ENCODE measurements at places on chromosomes 2 and 18.

- no peak for DNase-seq
Measured at GRCh38 chr2:146632707-146633106, 1212.1 kb upstream of the ACVR2A start.

DNA sequence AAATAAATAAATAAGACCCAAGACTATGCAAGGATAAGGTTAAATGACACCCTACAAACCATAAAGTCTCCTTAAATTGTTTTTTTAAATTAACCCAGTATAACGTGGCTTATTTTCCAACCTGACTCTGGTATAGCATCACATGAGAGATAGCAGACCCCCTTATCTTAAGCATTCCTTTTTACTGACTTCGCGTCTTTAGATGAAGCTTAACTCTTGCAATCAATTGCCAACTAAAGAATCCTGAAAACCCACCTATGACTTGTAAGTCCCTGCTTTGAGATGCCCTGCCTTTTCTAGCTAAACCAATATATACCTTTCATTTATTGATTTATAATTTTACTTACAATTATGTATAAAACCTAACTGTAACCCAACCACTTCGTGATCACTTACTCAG lies 57.1 kb upstream of the RAB12 start:
- DNase-seq: no peak

- DNase-seq: no peak
Measured at GRCh38 chr2:102672107-102672776, 52.9 kb downstream of the SLC9A2 start.

DNA sequence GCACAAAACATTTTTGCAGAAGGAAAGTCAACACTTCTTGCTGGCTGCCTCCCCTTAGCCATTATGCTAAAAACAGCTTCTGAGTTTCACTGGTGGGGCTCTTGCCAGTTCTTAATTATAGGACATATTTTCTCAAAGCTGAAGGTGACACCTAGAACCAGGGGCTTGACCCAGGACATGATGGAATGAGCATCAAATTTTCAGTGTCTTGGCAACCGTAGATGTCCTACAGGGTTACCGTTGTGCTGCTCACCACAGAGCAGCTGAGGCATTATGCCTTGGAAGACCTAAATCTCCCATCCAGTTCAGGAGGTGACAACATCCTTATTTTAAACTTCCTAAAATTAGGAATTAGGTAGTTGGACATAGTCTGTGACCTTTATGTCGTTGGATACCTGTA lies 46.7 kb downstream of the TMEM185B start:
- no peak for DNase-seq

- no peak for DNase-seq
Measured at GRCh38 chr2:100895402-100895801, 75.5 kb downstream of the NPAS2 start.

GRCh38 chr2:223936862-223937326 lies 8.2 kb downstream of the WDFY1 start:
- DNase-seq: no peak

DNA sequence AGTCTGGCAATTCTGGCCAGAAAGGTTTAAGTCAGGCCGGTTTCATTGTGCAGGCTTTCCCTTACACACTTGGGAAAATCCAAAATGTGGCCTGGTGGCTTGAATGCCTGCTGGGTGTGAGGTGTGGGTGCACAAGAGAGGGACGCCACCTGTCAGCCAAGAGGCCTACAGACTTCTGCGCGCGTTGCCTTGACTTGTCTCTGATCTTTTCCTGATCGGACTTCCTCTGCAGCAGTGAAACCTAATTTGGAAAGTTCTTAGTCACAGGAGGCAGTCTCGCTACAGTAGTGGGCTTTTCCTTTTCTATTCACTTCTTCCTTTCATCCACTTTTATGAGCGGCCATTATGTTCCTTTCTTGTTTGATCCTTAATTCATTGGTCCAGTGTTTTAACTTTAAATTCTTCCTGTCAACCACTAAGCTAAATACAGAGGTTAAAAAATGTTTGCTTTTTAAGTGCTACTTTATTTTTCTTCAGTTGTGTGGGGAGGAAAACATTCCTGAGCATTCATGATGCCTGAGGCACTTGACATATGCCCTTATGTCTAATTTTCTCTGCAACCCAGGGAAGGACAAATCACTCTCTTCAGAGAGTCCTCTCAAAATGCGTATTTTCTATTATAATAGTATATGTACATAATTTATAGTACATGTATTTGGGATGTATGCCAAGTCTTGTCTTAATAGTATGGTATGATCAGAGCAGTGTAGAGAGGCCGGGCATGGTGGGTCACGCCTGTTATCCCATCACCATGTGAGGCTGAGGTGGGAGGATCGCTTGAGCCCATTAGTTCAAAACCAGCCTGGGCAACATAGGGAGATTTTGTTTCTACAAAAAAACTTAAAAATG lies 128.9 kb downstream of the WDSUB1 start:
- no peak for DNase-seq

- no peak for DNase-seq
Measured at GRCh38 chr2:150621526-150622213, 134.2 kb upstream of the RND3 start.

- no peak for DNase-seq
Measured at GRCh38 chr2:23496456-23496855, 111.5 kb downstream of the KLHL29 start.

DNA sequence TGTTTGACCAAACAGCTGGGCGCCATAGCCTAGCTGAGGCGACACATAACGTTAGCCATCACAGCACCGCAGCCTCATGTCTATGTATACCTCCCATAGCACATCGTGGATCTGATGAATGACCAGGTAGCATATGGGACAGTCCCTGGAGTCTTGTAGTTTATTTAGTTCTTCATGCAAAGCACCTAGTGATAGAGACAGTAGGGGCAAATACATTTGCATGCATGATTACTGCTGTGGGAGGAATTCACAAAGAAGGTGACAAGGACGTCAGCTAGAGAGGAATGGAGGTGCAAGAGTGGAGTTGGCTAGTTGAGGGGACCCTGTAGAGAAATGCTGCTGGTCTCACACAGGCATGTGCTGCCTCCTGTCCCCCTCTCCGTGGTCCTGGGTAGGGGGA lies 478.9 kb upstream of the HS6ST1 start:
- no peak for DNase-seq

DNA sequence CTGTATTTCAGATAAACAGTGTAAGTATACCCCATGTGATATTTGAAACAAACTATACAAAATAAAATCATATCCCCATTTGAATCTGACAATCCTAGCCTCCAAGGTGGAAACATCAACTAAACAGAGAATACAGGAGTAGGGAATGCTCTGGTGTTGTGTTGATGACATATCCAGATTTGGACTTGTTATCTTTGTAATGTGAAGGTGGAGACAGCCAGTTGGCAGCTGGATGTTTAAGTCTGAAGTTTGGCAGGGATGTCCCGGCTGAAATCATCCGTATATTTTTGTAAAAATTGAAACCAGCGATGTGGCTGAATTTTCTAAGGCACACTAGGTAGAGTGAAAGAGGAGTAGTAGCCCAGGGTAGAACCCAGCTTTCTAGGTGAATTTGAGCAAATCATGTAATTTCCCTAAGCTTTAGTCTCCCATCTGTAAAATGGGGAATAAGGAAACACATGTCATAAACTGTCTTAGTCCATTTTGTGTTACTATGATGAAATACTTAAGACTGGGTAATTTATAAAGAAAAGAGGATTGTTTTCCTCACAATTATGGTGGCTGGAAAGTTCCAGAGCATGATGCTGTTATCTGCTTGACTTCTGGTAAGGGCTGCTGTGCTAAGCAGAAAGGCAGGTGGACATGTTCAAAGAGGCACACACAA lies 246.6 kb upstream of the APCDD1 start:
- DNase-seq: no peak

DNA sequence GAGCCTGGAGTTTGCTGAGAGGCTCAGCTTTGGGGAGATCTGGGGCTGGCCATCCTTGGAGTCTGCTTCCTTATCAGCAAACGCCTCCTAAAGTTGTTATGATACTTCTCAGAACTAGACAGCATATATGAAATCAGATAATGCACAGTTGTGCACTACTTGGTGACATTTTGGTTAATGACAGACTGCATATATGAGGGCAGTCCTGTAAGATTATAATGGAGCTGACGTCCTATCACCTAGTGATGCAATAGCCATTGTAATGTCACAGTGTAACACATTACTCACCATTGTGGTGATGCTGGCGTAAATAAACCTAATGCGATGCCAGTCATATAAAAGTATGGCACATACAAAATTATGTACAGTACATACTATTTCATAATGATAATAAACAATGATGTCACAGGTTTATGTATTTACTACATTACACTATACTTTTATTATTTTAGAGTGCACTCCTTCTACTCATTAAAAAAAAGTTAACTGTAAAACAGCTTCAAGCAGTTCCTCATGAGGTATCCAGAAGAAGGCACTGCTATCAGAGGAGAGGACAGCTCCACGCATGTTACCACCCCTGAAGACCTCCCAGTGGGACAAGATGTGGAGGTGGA lies 298.1 kb upstream of the REV1 start:
- no peak for DNase-seq

DNA sequence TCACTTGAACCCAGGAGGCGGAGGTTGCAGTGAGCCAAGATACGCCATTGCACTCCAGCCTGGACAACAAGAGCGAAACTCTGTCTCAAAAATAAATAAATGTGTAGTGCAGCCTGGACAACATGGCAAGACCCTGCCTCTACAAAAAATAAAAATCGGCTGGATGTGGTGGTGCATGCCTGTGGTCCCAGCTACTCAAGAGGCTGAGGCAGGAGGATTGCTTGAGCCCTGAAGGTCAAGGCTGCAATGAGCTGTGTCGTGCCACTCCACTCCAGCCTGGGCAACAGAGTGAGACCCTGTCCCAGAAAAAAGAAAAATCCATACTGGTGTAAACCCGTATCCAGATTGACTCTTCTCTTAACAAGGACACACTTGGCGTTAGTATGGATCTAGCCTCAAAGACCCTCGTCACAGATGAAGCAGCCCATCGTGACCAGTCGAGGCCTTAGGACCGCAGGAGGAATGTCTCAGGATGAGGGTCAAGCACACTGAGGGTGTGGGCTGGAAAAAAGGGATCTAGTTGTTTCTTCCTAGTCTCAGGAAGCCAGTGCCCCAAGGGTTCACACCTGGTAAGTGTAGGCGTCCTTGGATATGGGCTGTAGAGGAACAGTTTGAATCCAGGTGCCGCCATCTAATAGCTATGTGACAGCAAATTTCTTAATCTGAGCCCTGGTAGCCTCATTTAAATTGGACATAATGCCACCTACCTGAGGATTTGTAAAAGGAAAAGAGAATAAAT lies 4.0 kb upstream of the GPBAR1 start:
- no peak for DNase-seq

GRCh38 chr2:11163439-11164317 lies 8.4 kb downstream of the SLC66A3 start:
- DNase-seq: no peak

DNA sequence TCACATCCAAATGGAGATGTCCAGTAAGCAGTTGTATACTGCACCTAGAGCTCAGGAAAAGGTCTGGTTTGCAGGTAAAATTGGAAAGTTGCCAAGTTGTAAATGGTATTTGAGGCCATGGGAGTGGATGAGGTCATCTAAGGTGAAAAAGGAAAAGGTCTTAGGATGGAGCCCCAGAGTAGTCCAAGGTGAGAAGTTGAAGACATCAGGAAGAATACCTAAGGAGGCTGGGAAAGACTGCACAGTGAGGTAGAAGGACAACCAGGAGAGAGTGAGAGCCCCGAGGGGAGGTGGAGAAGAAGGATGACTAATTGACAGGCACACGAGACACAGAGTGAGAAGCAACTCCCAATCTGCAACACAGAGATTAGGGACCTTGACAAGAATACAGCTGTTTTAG lies 10.7 kb downstream of the DPP4 start:
- DNase-seq: no peak

DNA sequence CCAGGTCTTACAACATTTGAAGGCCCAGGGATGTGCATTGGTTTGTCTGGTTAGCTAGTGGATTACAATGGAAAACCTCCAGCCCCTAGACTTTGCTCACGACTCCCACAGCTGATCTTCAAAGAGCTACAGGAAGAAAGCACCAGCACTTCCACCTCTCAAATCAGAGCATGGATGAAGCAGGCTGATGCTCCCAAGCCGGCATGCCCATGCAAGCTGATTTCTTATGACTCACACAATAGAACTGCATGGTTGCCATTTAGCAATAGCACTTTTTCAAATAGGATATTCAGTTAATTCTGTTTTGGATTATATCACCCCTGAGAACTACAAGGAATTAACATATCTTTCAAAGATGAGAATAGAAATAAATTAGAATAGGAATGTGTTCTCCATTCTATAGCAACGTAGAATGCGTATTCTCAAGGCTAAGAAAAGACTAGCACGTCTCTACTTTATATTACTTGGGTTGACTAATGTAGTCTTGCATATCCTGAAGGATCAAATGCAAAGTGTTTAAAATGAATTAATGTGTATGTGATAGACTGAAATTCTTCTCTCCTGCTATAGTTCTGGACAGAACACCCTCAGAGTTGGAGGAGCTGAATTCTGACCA lies 292.4 kb downstream of the TRIB2 start:
- DNase-seq: no peak

DNA sequence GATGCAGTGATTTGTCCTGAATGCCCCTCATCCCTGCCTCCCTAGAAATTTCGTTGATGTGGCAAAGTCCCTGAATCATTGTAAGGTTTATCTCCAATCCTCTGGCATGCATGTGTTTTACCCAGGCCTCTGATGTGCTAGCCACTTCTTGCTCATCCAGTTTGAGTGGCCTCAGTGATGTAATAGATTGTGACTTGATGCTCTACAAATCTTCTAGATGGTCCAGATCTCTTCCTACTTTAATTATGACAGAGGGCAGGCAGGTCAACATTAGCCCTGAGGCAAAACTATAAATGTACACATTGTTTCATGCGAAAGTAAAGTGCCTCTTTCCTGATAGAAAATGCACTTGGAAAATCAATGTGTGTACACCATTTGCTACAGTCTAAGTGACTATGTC lies 54.5 kb downstream of the LONRF2 start:
- DNase-seq: no peak

- DNase-seq: no peak
Measured at GRCh38 chr2:14524041-14524802, 108.3 kb upstream of the LRATD1 start.
